ENCODE measurements at places on chromosomes 4 and X.
A peak's percentile ranks its signal among the peaks of the same experiment; 100 is the strongest.

GRCh38 chr4:139556724-139557555 lies 921 bp upstream of the SETD7 start:
- DNase-seq: peak; percentile 45

- no peak for DNase-seq
Observed at GRCh38 chr4:78599931-78600375, 48.4 kb downstream of the ANXA3 start.

DNA sequence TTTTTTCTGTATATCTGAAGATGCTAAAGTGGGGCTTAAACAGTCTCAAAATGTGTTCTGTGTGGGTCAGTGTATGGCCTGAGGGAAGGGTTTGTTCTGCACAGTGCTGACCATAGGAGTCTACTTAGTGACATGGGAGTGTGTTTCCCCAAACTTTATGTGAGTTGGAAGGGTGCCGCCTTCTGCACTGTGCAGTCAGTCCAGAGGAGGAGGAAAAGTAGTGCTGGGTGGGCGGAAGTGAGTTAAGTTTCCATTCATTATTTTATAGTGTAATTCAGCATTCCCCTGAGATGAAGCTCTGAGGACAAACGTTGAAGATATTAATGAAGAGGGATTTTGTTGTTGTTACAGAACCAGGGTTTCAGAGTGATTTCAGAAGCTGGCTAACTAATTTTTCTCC lies 2.9 kb downstream of the CHST7 start:
- DNase-seq: no peak

GRCh38 chr4:84578540-84579402 lies 4.2 kb upstream of the CDS1 start:
- no peak for DNase-seq

DNA sequence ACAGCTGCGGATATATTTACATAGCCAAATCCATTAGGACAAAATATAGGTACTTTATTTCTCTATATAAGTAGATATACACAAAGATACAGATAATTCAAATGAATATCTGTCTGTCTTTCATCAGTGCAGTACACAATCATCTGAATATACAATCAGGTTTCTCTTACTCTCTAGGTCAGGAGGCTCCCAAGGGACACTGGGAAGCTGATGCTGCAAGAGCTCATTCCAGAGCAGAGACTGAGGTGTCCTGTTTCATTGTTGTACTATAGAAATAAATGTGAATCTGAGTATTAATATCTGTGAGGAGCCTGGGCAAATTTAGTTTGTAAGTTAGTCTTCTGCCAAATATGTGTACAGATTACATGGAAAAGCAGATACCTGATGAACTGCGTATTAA lies 4.2 kb downstream of the TLL1 start:
- no peak for DNase-seq

Data from activated T-cell treated with anti-CD3 and anti-CD28 coated beads for 48 hours (primary cell).